ENCODE measurements at places on chromosomes 5 and 9.

GRCh38 chr5:39712316-39713249 lies 287.8 kb upstream of the DAB2 start:
- DNase-seq = no peak

DNA sequence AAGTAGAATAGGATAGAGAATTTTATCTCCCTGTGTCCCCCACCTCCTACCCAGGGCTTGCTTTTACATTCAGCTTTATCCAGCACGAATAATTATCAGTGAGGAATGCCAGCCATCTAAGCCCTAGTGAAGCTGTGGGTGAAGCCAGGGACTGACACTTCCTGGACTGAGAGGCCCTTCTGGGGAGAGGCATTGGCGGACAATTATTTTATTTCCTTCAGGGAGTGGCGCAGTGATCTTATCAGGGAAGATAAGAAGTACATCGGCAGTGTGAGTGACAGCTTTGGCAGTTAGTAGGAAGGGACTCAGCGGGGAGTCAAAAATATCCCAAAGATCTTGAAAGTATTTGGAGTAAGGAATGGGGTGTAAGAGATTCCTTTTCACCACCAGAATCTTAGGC lies 34.9 kb upstream of the RPS23 start:
- no peak for DNase-seq

- no peak for DNase-seq
Observed at GRCh38 chr9:35935755-35936509, 22.0 kb downstream of the OR2S2 start.

DNA sequence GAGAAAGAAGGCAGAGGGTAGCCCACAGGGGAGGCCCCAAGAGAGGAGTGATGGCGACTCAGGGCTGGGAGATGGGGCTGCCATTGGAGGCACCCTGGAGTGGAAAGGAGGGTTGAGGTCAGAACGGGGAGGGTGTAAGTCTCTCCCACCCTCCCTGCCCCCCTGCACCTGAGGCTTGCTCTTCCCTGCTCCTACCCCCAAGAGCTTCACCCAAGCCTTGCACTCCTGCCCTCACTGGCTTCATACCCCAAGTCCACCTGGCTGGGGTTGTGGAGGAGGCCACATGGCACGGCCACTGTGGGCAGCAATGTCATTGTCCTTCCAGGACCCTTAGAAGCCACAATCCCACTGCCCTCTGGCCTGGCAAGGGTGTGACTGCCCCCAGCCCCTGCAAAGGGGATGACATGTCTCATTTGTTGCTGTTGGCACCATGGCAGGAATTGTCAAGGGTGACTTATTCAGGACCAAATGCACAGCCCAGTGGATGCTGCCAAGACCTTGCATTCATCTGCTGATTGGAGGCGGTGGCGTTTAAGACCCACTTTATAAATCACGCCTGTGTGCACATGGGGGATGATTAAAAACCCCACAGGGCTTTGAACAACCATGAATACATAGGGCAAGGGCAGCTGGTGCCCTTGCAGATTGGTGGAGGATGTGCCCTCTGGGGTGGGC lies 47.6 kb upstream of the RNU6ATAC start:
- no peak for DNase-seq

DNA sequence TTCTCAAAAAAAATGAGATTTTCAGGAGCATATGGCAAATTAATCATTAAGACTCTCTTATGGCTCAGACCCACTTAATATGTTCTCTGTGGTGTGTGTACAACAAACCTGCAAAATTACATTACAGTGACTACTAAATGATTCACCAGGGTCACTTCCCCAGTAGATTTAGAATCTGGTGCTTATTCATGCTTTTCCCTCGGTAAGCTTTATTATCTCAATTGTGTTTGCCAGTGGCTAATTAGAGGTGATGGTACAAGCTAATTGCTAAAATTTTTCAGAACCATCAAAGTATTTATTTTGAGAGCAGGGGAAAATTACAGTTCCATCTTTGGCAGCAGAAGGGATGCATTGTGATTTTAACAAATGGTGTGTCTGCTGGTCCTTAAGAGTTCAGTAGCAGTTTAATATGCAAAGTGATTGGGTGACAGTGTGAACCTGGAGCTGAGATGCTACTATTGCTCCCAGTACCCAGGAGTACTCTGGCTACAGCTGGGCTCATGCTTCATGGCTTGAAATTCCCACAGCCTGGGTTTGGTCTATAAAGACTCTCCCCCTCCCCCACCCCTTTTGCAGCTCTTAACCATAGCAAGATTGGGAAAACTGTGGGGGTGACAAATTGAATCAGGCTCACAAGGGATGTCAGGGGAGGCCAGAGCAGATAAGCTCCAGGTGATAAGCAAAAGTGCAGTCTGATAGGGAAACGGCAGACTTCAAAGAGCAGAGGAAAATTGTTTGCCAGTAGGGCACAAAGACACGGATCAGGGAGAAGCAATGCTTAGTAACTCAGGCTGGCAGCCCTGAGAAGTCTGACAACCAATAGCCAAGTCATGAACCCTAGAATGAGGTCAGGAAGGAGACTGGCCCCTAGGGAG lies 92.8 kb upstream of the RAD23B start:
- no peak for DNase-seq

- no peak for DNase-seq
Observed at GRCh38 chr5:34587355-34588241, 68.5 kb upstream of the RAI14 start.

GRCh38 chr5:73515232-73515631 lies 17.0 kb downstream of the BTF3 start:
- no peak for DNase-seq

DNA sequence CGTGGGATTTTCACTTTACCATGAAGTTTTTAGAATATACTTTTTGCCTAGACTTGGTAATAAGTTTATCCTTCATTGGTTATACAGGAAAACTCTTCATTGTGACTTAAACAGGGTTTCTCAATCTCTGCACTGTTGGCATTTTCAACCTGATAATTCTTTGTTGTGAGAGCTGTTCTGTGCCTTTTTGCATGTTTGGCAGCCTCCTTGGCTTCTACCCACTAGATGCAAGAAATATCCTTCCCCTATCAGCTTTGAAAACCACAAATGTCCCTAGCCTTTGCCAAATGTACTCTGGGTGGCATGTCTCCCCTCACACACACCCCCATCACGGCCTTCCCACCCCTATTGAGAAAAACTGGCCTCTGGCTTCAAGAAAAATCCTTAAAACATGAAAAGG lies 180.9 kb downstream of the ESM1 start:
- no peak for DNase-seq

GRCh38 chr5:31182136-31182535 lies 11.3 kb upstream of the CDH6 start:
- no peak for DNase-seq

All from vagina (tissue), 2 donors.